ENCODE measurements at places on chromosomes 2 and 18.
A peak's percentile ranks its signal among the peaks of the same experiment; 100 is the strongest.

DNA sequence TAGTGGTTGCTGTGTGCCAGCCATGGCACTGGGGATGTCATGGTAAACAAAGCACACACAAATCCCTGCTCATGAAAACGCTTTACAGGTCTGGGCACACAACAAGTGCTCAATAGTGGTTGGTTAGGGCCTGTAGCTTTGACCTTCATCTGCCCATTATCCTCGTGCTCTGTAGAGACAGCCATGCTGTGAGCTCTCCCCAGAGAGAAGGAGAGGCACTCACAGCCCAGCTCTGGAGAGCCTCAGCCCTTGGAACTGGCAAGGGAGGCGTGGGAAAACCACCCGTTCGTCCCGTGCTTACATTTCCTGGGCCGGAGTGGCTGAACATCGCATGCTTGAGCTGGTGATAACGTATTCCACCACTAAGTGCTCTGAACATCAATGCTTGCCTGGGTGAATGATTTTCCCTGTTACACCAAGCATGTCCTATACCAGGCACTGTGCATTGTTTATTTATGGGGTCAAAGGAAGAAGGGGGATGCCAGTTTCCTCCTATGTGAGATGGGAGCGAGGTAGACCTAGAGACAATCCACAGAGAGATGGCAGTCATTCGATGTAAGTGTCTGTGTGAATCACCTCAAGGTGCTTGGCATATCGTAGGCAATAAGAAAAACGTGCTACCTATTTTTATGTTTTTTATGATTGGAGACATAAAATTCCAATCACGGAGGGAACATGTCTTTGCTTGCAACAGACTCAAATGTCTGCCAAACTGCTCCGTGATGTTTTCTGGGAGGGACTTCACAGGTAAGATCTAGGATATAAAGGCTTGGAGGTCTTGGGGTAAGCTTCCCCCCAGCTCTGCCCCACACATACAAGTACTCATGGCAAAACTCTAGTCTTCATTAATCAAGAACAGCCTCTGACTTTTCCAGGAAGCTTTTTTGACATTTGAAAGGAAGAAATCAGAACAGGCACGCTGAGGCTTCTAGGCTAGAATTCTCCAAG lies 75.5 kb downstream of the DDX1 start:
- no peak for DNase-seq

DNA sequence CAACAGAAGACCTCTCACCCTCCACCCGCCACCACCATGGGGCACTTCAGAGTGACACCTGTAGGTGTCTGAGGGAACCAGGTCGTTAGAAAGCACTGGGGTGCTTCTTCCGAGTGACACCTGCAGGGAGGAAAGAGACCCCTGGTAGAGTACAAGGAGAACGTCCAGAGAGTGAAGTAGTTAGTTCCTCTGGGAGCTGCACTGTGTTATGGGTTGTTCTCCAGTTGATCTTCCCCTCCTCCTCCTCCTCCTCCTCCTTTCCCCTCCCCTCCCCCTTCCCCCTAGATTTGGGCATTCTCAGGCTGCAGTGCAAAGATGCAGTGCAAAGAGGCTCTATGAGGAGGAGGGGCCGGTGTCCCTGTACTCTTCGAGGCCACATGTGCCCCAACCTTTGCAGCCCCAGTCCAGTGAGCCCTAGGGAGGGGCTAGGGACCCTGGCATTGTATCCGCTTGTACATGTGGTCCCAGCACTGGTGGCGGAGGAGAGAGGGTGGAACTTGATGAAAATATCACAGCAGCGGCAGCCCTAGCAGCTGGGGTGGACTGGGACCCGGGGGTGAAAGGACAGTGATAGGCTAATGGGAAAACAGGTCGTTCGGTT lies 850 bp downstream of the DNAJB2 start:
- no peak for DNase-seq

GRCh38 chr18:77133051-77133834 lies 660 bp upstream of the MBP start:
- no peak for DNase-seq

DNA sequence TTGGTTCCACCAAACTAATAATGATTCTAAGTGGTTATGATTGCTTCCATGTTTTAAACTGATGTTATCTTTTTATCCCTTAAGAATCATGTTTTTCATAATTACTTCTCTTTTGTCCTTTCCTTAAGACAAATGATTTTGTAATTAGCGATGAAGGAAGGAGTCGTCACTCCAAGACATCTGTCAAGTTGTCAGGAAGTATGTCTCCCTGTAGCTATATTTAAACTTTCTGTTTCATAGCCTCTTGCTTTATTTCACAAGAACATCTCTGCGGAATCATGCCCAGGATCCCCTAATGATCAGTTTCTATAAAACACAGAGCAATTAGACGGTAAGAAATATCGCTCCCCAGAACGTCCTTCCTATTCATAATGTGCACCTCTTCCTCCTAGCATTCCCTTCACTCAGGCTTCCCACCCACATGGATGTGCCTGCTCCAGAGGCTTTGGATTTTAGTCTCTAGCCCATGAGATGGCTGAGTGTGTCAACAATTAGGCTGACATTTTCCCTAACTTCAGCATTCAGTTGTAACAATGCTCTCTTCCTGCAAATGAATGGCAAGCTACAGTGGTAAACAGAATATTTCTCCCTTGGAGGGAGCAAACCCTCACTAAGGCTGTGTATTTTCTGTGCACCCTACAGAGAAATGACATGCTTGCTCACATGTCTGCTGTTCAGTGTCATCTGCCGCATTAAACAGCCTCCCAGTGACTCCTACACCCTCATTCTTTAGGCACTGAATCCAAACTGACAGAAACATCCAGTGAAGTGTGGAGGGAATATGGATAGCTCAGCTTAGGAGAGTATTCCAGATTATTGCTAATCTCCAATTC lies 879.6 kb upstream of the CELF4 start:
- no peak for DNase-seq

DNA sequence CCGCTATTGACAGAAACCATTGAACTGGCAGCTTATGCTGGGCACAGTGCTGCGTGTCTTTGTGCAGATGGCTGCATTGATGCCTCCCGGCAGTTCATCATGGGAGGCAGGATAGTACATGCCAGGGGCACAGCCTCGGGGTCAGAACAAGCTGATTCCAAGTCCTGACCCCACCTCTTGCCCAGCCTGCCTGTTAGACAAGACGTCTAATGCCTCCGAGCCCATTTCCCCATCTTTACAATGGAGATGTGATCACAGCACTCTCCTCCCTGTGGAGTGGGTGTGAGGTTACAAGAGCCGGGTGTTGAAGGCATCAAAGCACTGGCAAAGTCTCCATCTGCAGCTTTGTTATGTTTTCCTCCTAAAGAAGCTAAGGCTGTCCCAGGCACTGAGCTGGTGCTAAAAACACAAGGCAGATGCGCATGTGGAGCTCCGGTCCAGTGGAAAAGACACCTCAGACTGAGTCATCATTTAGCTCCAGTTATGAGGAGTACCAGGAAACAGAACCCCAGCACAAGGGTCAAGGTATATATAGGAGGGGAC lies 125.7 kb upstream of the EPAS1 start:
- DNase-seq: no peak

GRCh38 chr2:168394262-168394661 lies 61.8 kb upstream of the CERS6 start:
- DNase-seq: no peak

DNA sequence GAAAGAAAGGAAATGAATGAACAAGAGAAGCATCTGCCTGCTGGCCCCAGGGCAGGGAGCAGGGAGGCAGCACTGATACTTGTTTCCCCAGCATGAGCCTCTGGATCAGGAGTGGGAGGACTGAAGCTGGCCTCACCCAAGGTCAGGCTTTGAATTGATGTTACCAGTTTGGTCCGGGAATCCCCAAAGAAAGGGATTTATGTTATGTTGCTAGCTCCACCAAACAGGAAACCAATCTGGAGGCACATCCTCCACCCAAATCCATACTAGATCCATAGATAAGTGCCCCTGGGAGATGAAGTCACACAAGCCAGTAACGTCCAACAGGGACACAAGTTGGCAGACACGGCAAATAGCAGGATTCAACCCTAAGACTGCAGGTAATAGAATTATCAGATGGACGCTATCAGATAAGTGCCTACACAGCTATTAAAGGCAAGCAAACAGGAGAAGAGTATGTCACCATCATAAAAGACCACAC lies 85.9 kb downstream of the MTCL1 start:
- no peak for DNase-seq

DNA sequence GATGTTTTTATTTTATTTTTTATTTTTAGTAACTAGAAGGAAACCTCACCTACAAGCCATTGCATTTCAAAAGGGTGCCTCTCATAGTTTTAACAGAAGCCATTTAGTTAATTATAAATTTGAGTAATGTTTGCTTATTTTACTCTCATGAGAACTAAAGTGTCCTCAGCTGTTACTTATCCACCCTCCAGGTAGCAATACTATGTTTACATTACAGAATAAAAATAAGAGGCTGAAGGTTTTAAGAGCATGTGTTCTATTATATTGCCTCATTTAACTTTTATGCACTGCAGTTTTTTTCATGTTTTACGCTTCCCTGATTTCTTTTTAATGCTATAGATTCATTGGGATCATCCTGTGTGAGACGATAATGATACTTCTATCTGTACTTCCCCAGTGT lies 235.5 kb downstream of the THSD7B start:
- no peak for DNase-seq

DNA sequence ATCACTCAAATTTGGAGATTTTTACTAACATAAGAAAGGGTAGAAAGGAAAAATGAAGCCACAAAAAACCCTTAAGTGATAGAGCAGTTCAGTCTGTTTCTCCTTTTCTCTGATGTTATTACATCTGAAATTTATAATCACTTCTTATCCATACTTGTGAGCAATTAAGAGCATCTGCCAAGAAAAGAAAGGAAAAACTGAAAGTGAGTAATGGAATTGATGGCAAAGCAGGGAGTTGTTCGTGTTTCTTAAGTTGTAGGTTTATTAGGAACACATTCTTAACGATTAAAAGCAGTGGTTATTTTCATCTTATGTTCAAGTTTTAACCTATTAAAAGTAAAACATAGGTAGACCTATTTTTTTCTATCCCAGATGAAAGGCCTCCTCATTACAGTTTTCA lies 277.7 kb downstream of the RND3 start:
- DNase-seq: no peak

DNA sequence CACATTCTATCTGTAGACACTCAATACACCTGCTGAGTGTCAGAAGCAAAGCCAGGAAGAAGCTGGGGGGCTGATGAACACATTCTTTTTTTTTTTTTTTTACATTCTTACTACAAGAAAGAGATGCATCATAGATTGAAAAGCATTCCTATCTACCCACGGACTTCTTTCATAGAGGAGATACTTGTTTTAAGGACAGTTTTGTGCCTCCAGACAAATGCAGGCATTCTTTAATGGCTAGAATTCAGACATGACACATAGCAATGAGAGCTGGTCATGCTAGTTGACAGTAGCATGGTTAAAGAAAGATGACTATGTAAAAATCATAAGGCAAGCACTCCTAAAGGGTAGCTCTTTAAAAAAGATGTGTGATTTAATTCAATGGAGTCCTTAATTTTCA lies 110.2 kb downstream of the EPHA4 start:
- DNase-seq: no peak

GRCh38 chr2:222261504-222261903 lies 37.3 kb downstream of the PAX3 start:
- no peak for DNase-seq

- no peak for DNase-seq
These were observed 175.9 kb upstream of the FN1 start for GRCh38 chr2:215611609-215612386.

DNA sequence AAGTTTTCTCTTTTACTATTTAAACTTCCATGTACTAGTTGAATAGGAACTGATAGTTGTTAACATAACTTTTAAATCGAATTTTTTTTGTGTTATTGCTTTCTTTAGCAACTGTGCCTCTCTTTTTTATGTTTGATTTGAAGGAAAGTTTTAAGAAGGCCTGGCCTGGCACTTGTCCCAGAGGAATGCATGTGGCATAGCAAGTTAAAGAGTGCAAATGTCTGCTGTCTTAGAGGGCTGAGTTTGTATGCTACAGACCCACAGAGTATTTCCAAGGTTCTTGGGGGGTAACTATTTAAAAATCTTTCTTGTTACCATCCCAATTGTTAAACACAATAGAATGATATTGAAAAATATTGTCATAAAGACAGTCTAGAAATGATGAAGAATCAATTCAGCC lies 47.0 kb downstream of the MTCL1 start:
- no peak for DNase-seq

- peak; percentile 61 for DNase-seq
These were observed 409.2 kb upstream of the SPHKAP start for GRCh38 chr2:228590681-228591080.

GRCh38 chr2:155633887-155634570 lies 698.5 kb downstream of the NR4A2 start:
- DNase-seq: no peak

DNA sequence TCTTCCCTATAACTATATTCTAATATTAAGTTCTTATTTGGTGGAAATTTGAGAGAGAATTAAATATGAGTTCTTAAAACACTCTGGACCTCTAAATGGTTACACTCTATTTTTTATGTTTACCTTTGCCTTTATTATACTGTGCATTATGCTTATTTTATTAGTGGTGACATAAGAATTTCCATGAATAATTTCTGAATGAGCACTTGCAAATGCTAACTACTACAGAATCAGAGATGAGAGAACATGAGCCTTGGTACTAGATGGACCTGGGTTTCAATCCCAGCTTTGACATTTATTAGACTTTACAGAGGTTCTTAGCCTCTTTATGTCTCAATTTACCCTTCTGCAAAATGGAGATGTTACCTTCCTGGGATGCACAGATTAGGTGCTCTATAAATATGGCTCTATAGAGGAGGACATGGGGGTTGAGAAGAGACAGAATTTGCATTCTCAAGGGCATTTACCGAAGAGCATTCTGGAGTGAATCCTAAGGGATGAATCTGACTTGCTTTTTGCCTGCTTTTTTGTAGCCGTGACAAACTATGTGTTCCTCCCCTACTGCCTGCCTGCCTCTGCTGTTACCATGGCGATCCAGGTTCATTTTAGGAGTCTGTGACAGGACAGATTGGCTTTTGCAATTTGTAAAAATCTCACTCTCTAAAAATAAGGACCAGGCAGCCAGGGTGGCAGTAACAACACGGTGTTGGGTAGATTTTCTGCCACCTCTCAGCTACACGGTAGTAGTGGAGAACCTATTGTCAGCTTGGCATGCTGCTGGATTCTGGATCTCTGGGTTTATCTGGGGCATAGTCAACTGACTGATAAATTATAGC lies 20.7 kb upstream of the CNRIP1 start:
- DNase-seq: no peak

- DNase-seq: no peak
These were observed 510.9 kb upstream of the NRP2 start for GRCh38 chr2:205171261-205171940.

DNA sequence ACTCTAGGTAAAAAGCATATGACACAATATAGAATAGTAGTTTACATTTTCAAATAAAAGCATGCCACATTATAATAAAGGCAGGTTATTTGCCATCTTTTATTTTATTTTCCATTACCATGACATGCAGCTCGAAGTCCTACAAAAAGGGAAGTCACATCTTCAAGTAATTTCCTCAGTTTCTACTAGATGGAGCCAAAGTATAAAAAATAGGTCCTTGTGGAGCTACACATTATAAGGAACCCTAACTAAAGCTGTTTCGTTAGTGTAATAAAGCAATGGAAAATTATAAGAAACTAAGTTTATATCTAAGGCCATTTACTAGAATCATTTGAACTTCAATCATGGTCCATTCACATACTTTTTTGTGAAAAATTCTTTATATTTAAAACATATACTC lies 674.5 kb downstream of the KCNJ3 start:
- no peak for DNase-seq

Data from GM13977 (cell line).